ENCODE measurements at places on chromosomes 3 and 15.

DNA sequence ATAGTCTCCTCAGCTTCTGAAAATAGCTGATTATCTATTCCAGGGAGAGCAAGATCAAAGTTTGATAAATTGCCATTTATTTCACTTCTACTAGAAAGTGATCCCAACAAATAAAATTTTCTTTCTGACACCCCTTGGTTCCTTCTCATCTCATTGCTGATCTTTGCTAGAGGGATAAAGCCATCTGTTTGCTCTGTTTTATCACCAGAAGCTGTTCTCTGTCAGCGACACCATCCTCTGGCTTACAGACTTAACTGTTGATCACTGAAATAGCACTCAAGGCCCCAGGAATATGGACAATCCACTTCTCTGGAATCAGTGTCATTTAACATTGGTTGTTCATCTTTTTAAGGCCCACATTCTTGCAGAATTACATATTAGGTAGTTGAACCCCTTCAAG, 219.0 kb downstream of the LSAMP start:
- DNase-seq = no peak

- no peak for DNase-seq
Observed at GRCh38 chr3:36653095-36653494, 111.3 kb downstream of the DCLK3 start.

DNA sequence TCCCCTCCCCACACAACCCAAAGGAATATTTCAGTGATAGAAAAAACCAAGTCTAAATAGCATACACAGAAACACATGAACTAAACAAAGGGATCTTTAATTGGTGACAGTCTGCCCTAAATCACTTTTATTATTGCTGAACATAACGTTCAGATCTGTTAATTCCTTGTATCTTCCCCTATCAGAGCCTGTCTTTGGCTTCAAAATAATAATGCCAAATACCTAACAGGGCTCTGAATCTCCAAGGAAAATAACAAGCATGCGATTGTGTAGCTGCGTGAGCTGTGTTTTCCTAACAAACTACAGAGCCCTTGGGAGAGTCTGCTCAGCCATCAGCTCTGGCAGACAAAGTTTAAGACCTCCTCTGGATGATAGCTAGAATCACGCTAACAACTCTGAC, 1010.1 kb downstream of the ROBO1 start:
- no peak for DNase-seq

DNA sequence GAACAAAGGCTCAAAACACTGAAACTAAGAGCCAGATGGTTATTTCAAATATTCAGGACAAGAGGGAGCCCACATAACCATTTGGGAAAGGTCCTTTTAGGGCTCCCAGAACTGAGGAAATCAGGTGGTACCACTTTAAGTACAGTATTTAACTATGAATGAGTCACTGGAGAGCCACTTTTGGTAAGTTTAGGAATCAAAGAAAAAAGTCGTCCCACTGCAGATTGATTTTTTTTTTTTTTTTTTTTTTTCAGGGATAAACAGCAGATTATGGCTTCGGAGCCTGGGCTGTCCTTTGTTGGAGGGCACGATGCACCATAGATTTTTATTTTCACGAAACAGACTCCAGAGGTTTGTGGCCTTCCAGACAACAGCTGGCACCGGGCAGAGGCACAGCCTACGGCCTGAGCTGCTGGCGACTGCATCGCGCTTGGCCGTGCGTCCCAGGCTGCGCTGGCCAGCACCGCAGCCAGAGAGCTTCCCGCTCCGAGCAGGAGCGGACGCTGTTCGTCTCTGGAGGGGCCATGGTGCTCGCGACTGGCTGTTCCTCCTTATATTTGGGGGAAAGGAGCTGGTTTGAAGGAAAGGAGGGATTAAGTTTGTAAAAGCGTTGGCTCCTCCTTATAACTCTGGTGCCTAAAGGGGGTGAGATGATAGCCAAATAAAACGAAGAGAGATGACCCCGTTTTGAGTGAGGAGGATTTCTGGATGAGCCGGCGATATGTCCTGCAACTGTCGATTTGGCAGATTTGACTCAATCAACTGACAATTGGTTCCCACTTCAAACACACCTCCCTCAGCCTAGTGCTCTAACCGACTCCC, 152.9 kb upstream of the GOLIM4 start:
- DNase-seq = peak; percentile 31

- DNase-seq = no peak
Observed at GRCh38 chr3:118900737-118901525, 133.7 kb downstream of the IGSF11 start.

DNA sequence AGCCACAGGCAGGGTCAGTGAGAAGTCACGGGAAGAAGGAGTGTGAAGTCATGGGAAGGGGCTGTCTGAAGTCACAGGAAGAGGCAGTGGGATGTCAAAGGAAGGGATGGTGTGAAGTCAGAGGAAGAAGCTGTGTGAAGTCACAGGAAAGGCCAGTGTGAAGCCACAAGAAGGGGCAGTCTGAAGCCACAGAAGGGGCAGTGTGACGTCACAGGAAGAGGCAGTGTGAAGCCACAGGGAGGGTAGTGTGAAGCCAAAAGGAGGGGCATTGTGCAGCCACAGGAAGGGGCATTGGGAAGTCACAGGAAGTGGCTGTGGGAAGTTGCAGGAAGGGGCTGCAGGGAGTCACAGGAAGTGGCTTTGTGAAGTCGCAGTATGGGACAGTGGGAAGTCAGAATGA, 35.1 kb downstream of the GASK1A start:
- no peak for DNase-seq

DNA sequence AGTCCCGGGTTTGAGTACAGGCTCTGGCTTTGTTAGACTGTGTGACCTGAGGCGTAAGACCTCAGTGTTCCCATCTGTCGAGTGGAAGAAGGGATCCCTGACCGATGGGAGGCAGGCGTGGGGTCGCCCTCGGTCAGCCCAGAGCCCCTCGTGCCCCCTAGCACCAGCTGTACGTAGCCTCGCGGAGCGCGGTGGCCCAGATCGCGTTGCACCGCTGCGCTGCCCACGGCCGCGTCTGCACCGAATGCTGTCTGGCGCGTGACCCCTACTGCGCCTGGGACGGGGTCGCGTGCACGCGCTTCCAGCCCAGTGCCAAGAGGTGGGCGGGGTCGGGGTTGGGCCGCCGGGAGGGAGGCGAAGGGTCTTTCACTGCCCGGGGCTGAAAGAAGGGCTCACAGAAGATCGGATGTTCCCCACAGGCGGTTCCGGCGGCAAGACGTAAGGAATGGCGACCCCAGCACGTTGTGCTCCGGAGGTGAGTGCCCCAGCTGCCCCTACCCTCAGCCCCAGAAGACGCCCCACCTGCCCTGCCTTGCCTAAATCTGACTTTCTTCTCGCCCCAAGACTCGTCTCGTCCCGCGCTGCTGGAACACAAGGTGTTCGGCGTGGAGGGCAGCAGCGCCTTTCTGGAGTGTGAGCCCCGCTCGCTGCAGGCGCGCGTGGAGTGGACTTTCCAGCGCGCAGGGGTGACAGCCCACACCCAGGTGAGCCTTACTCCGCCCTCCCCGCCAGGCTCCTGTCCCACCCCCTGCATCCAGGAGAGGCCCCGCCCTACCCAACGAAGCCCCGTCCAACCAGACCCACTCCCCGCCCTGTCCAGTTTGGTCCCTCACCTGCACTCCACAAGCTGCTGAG, 3.5 kb upstream of the LSMEM2 start:
- no peak for DNase-seq

- DNase-seq = no peak
Observed at GRCh38 chr3:186021673-186022362, 84.0 kb upstream of the TRA2B start.

GRCh38 chr15:42363487-42363886, 4.2 kb downstream of the CAPN3 start:
- no peak for DNase-seq

DNA sequence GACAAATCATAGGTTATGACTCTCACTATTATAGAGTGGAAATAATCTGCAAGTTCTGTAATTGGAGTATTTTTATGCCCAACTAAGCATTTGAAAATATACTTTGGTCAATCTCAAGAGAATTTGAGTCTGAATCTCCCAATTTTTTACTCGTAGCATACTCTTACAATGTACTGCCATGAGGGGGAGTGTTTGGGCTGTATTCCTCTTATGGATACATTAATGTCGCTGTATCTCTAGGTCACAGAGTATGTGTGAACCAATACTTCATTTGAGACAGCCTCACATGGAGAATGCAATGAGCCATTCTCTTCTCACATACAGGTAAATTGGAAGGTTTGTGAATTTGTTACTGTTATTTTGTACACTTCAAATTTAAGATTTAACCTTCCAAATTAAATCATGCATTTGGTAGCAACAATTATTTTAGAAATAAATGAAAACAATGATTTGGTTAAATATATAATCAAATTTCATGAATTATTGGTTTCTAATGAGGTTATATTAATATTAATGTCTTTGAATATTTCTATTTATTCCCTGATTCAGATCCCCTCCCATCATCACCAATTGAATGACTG, 5.5 kb upstream of the CD200 start:
- no peak for DNase-seq
